HepG2 (cell line): ENCODE measurements at places on chromosomes 13 and 19. TPM values are rescaled to one million over a fixed set of nuclear protein-coding genes. Genes with fewer than 3 reads are reported as not detected.

Gene MEIS3
- total RNA-seq = 0.09 and 1.2 TPM in 2 replicates

Gene LYPD3
- total RNA-seq = 0.15 and 0.51 TPM in 2 replicates

Gene CACNG8
- not detected in 2 replicates for total RNA-seq

Gene ATP1A3
- 0.04 TPM in 1 of 2 replicates, not detected in the other for total RNA-seq

Gene PSG11
- not detected in 2 replicates for total RNA-seq

Gene NLRP11
- 0.02 TPM in 1 of 2 replicates, not detected in the other for total RNA-seq

Gene MEIOSIN
- not detected in 2 replicates for total RNA-seq

Gene CEACAM5
- total RNA-seq = not detected in 2 replicates

Gene EDNRB
- not detected in 2 replicates for total RNA-seq

Gene ZBTB7A
- total RNA-seq = 3.5 and 3.6 TPM in 2 replicates

Gene RGCC
- total RNA-seq = 0.20 and 0.29 TPM in 2 replicates

Gene HPN
- 23.9 and 46.7 TPM in 2 replicates for total RNA-seq

Gene CTU1
- total RNA-seq = 1.9 and 2.9 TPM in 2 replicates

Gene CEACAM7
- not detected in 2 replicates for total RNA-seq

- no peak for DNase-seq
- H3K4me1 ChIP-seq = peaks cover 10% of the 10 kb centered on the region
- H3K27ac ChIP-seq = no peak overlapping the region
- no peaks in the 10 kb centered on the region for H3K36me3 ChIP-seq
- H3K27me3 ChIP-seq = peaks cover 16% of the 10 kb centered on the region; the same call in 2 of the 3 replicates
Observed at GRCh38 chr13:110978390-110978789, 63.5 kb upstream of the ANKRD10 start.

DNA sequence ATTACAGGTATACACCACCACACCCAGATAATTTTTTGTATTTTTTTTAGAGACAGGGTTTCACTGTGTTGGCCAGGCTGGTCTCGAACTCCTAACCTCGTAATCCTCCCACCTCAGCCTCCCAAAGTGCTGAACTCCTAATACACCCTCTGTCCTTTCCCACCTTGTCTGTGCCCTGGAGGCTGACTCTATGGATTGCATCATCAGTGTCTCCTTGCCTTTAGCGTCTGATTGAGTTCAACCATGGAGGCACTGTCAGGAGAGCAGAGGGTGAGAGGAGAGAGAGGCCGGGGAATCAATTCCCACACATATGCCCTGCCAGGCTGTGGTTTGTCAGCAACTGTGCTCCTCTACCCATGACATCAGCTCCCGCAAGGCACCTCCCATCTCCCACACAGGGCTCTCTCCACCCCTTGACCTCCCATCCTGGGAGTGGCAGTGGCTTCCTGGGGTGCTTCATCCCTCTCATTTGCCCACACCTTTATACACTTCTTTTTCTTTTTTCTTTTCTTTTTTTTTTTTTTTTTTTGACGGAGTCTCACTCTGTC is 12.6 kb upstream of the LILRB4 start:
- no peak overlapping the region for H3K4me3 ChIP-seq
- no peaks in the 10 kb centered on the region for H3K4me1 ChIP-seq
- no peaks in the 10 kb centered on the region for H3K36me3 ChIP-seq

DNA sequence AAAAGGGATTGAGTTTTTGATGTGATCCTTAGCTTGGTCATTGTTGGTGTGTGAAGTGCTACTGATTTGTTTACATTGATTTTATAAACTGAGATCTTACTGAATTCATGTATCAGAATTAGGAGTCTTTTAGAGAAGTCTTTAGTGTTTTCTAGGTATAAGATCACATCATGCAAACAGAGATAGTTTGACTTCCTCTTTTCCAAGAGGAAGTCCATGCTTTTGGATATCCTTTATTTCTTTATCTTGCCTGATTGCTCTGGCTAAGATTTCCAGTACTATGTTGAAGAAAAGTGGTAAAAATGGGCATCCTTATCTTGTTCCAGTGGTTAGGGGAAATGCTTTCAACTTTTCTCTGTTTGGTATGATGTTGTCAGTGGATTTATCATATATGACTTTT is 561.2 kb upstream of the SLITRK1 start:
- no peaks in the 10 kb centered on the region for H3K27me3 ChIP-seq
- no peak for DNase-seq

DNA sequence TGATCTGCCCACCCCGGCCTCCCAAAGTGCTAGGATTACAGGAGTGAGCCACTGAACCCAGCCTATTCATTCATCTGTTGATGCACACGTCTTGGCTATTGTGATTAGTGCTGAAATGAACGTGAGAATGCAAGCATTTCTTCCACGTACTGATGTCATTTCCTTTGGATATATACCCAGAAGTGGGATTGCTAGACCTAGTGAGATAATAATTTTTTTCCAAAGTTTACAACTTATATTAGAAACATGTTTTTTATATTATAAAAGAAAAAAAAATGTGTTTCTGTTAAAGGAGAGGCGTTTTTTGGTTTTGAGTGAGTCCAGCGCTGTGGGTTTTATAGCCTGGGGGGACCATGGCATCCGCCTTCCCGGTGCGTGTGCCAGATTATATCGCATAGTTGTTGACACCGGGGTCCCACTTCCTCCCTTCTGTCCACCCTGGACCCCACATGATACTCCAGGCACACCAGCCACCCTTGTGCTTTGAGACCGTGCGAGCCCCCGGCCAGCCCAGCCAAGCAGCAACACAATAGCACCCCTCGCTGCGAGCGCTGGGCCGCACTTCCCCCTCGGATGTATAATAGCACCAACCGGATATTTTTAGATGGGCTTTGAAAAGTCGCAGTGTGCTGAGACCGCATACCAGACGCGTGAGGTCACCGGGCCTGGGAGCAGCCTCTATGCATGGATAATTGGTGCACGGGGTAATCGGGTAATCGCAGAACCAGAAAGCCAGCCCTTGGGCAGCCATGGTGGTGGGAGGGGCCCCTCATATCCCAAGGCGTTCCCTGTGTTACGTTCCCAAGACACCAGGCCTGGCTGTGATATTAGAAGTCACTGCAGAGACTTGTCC is 59.6 kb downstream of the MYO9B start:
- H3K27ac ChIP-seq = peak overlapping the region; percentile 68
- peak; percentile 87 for DNase-seq
- H3K4me3 ChIP-seq = no peak overlapping the region
- H3K36me3 ChIP-seq = no peaks in the 10 kb centered on the region
- peaks cover 83% of the 10 kb centered on the region for H3K4me1 ChIP-seq

DNA sequence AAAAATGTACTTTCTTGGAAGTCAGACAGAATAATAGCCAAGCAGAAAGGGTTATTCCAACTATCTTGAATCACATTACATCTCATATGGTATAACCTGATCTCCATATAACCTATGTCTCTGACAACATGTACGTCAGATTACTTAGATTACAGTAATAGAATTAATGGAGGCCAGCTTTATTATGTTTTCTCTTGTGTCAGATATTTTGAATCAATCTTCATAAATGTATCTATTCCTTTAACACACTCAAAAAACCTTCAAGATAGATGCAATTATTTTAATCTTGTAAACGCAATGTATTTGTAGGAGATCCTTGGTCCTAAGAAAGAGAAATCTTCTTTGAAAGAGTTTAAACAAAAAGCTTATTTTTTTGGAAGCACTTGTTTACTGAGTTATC is 188.4 kb upstream of the KLF12 start:
- no peak overlapping the region for H3K27ac ChIP-seq
- DNase-seq = no peak
- H3K4me3 ChIP-seq = no peak overlapping the region
- no peaks in the 10 kb centered on the region for H3K27me3 ChIP-seq

GRCh38 chr13:75620020-75620419 is 16.1 kb upstream of the LMO7 start:
- H3K4me1 ChIP-seq = no peaks in the 10 kb centered on the region
- no peak for DNase-seq
- H3K27ac ChIP-seq = no peak overlapping the region
- no peaks in the 10 kb centered on the region for H3K27me3 ChIP-seq
- H3K36me3 ChIP-seq = no peaks in the 10 kb centered on the region

DNA sequence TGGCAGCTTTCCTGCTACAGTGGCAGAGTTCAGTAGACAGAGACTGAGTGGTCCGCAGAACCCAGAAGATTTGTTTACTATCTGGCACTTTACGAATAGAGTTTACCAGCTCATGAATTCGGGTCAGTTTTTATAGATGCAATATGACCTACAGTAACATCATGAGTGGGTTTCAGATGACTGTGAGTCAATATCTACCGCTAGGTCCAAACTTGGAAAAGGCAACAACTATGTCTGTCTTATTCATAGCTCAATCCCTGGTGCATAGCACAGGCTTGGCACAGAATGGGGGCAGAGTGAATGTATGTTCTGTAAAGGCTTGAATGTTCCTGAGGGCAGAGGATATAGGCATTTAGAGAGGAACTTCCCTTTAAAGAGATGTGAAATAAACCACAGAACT is 65.2 kb downstream of the RAP2A start:
- no peak overlapping the region for H3K27ac ChIP-seq
- no peak for DNase-seq
- H3K27me3 ChIP-seq = no peaks in the 10 kb centered on the region; the same call in 1 of the 2 replicates
- H3K36me3 ChIP-seq = no peaks in the 10 kb centered on the region
- no peak overlapping the region for H3K4me3 ChIP-seq

- H3K4me3 ChIP-seq = no peak overlapping the region
- H3K4me1 ChIP-seq = peaks cover 61% of the 10 kb centered on the region
- no peaks in the 10 kb centered on the region for H3K27me3 ChIP-seq
- H3K36me3 ChIP-seq = no peaks in the 10 kb centered on the region
Observed at GRCh38 chr19:12987781-12988180, 7.5 kb upstream of the NFIX start.

DNA sequence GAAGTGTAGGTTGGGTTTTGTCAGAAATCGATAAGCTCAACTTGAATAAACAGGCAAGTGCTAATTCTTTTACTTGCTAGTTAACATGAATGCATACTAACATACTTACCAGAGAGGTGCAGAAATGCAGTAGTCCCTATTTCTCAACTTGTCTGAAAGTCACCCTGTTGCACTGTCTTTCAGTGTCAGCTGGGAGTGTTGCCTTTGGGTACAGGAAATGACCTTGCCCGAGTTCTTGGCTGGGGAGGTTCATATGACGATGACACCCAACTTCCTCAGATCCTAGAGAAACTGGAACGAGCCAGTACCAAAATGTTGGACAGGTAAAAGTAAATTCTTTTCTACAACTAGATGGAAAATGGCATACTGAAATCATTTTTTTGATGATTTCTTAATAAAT is 103.5 kb upstream of the AKAP11 start:
- H3K36me3 ChIP-seq = no peaks in the 10 kb centered on the region
- H3K27me3 ChIP-seq = no peaks in the 10 kb centered on the region
- H3K4me1 ChIP-seq = no peaks in the 10 kb centered on the region
- H3K4me3 ChIP-seq = no peak overlapping the region
- no peak for DNase-seq

DNA sequence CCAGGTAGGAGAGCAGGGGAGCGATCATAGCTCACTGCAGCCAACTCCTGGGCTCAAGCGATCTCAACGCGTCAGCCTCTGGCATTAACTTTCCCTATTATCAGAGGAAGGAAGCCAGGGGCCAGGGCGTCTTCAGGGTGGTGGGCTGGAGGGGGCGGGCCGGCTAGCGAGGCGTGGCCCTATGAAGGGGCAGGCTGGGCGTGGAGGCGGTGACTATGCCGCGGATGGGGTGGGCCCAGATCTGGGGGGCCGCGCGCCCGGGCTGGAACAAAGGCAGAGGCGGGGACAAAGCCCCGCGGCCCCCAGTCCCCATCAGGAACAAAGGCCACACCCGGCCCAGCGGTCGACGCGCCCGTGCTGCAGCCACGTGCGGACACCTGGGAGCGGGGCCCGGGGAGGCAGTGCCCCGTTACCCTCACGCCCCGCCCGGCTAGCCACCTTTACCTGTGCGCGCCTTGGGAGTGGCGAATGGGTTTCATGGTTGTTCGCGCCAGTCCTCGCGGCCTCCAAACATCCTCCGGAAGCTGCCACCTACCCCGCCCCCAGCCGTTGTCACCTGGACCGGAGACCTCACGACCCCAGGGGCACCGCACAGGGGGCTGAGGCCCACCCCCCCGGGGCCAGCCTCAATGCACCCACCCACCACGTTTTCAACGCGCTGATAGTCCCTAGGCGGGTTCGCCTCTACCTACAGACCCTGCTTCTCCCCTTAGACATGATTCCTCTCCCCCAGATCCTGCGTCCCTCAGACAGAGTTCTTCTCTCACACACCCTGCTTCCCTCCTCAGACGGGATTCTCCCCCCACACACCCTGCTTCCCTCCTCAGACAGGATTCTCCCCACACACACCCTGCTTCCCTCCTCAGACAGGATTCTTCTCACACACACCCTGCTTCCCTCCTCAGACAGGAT is 5.4 kb upstream of the TRIM28 start:
- peaks cover 28% of the 10 kb centered on the region for H3K4me1 ChIP-seq
- H3K27me3 ChIP-seq = no peaks in the 10 kb centered on the region; the same call in 1 of the 2 replicates
- DNase-seq = no peak
- no peak overlapping the region for H3K27ac ChIP-seq

DNA sequence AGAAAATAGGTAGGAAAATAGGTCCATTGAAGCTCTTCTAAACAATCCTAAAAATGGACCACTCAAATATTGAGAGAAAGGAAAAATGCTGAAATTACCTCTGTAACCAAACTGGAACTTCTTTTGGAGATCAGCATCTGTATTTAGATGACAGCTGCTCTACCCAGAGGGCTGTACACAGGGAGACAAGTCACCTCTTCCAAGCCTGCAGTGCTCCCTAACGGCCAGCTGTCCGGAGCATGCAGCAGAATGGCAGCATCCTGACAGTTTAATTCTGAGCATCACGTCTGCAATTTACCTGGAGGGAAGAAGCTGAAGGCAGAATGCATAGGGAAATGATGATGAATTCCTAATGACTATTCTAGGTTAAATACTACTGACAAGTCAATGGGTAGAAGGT is 62.8 kb upstream of the DIAPH3 start:
- no peaks in the 10 kb centered on the region for H3K4me1 ChIP-seq
- no peaks in the 10 kb centered on the region for H3K36me3 ChIP-seq
- peak; percentile 15 for DNase-seq
- H3K27me3 ChIP-seq = no peaks in the 10 kb centered on the region
- H3K4me3 ChIP-seq = no peak overlapping the region
- no peak overlapping the region for H3K27ac ChIP-seq

- H3K36me3 ChIP-seq = no peaks in the 10 kb centered on the region
- peaks cover 42% of the 10 kb centered on the region for H3K4me1 ChIP-seq
- peaks cover 4% of the 10 kb centered on the region; the same call in 1 of the 3 replicates for H3K27me3 ChIP-seq
- no peak overlapping the region for H3K27ac ChIP-seq
- H3K4me3 ChIP-seq = peak overlapping the region; percentile 73; the same call in 1 of the 2 replicates
Observed at GRCh38 chr19:7873304-7874075, 700 bp downstream of the PRR36 start.

DNA sequence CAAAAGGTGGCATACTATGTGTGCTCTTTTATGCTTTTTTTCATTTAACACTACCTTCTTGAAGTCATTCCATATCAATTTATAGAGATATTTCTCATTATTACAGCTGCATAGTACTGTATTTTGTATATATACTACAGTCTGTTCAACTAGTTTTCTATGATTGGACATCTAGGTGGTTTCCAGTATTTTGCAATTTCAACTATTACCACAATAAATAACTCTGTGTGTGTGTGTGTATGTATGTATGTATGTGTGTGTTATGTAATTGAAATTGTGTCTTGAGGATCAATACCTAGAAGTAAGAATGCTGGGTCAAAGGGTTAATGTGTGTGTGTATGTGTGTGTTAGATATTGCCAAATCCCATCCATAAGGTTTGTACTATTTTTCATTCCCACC is 7.0 kb downstream of the LPAR6 start:
- H3K4me3 ChIP-seq = no peak overlapping the region
- DNase-seq = no peak
- no peaks in the 10 kb centered on the region for H3K36me3 ChIP-seq
- H3K27ac ChIP-seq = no peak overlapping the region
- peaks cover 30% of the 10 kb centered on the region for H3K4me1 ChIP-seq
